AG08395 (cell line): ENCODE measurements at places on chromosomes 5 and 9.

GRCh38 chr5:139821806-139822552, 26.4 kb downstream of the PSD2 start:
- no peak for DNase-seq

DNA sequence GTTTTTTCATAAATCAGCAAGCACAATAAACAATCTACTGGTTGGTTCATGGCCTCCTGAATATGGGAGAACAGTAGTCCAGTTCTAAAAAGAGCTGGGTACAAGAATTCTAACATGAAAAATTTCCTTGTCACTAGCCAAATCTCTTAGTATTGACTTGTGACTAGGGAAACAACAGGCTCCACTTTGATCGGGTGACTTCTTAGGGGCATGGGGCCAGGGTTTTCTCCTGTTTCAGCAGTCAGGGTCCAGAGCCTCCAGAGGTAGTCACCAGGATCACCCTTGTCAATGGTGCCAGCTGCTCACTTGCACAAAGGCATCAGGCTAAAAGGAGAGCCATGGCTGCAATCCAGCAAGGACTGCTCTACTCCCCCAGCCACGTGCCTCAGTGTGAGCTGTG, 38.1 kb downstream of the LPAR1 start:
- DNase-seq, result no peak

GRCh38 chr9:98572054-98572627, 136.6 kb downstream of the GABBR2 start:
- DNase-seq, result peak; percentile 15

GRCh38 chr5:93163010-93163663, 417.9 kb downstream of the NR2F1-AS1 start:
- DNase-seq, result peak; percentile 65

- DNase-seq, result peak; percentile 82
Measured at GRCh38 chr5:172772112-172772906, 1.3 kb upstream of the DUSP1 start.
